ENCODE measurements at places on chromosomes 1 and 21.
A peak's percentile ranks its signal among the peaks of the same experiment; 100 is the strongest.

DNA sequence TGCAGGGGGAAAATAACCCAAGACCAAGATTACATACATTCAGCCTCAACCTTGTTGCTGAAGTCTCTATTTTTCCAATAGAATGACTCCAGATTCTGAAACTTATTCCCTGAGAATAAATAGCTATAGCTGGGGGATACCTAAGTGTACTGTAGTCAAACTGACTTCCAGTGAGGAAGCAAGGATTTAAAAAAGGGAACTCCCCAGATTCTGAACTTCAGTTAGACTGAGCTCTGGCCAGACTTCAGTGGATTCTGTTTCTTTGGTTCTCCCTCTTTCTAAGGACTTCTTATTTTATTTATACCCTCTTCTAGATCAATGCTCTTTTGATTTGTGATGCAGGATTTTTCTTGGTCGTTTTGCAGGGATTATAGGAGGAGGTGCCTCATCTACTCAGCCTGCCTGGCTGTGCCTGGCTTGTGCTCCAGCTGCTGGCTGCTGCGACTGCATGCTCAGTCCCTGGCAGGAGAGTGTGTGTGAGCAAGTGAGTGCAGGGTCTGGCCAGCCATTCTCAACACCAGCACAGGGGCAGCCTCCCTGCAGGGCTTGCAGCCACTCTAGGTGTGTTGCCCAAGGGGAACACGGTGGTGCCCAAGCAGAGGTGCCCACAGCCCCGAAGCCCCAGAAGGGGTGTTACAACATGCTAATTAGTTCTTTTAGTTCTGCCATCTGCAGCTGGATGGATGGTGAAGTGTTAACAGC is 43.0 kb downstream of the SPATA17 start:
- no peak for DNase-seq

DNA sequence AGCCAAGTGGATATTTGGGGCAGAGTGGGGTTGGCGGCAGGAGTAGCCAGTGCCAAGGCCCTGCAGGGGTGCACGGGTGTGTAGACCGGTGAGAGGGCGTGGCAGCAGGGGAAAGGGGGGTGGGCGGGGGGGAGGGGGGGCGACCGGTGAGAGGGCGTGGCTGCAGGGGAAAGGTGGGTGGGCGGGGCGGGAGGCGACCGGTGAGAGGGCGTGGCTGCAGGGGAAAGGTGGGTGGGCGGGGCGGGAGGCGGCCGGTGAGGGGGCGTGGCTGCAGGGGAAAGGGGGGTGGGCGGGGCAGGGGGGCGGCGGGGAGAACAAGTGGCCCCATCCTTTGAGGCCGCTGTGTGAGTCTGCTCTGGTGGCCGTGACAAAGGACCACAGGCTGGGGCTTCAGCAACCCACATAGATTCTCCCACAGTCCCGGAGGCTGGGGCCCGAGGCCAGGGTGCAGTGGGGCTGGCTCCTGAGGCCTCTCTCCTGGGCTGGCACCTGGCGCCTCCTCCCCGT is 25.8 kb downstream of the RRP1 start:
- peak; percentile 45 for DNase-seq

- no peak for DNase-seq
These were observed 3.0 kb upstream of the RIT1 start for GRCh38 chr1:155913969-155914757.

DNA sequence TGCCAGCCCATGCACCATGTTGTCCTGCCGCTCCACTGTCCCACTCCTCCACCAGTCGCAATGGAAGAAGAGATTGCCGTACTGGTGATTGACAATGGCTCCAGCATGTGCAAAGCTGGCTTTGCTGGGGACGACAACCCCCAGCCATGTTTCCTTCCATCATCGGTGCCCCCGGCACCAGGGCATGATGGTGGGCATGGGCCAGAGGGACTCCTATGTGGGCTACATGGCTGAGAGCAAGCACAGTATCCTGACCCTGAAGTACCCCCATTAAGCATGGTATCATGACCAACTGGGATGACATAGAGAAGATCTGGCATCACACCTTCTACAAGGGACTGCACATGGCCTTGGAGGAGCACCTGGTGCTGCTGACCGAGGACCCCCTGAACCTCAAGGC is 1.9 kb upstream of the AMY2B start:
- DNase-seq: no peak

- no peak for DNase-seq
These were observed 87.6 kb downstream of the BCAR3 start for GRCh38 chr1:93593854-93594602.

DNA sequence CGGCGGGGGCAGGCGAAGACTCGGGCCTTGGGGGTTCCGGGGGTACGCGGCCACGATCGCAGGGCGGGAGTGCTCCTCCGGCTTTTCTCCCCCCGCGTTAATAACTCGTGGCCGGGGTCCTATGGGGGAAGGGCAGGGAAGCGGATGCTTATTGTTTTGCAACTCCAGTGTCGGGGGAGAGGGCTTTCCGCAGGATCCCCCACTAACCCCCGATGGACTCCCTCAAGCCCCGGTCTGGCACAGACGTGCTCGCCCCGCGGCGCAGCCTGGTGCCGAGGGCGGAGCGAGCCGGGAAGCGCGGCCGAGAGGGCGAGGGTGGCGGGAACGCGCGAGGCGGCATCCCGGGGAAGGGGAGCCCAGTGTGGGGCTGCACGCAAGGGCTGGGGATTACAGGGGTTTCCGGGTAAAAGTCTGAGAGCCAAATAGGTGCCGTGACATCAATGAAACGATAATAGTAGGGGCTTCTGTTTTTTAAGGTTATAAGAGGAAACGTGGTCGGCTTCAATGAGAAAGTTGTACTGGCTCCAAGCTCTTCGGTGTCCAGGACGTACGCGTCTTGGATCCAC is 772 bp downstream of the UCK2 start:
- peak; percentile 86 for DNase-seq

DNA sequence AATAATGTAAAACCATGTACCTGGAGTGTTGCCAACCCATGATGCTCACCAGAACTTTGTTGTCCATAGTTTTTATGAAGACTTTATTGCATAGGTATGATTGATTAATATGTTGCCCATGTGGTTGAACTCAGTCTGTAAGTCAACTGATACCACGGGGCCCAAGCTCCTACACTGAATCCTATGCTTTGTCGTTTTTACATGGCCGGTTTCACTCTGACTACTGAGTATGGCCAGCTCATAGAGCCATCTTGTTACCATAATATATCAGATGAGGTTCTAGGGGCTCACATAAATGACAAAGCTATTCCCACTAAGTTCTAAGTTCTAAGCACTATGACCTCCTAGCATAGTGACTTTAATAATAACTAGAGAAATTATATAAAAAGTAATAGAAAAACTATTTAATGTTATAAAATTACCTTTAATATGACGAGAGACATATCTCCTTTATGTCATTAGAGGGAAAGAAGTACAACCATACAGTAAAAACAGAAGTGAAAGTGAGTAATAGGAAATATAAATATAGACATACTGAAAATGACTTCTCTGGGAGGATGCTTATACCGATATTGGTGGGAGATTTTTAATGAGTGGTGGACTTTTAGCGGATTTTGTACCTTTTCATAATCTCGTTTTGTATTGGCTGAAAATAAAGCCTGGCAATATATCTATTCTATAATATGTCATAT is 983.4 kb upstream of the PRMT6 start:
- DNase-seq: no peak

DNA sequence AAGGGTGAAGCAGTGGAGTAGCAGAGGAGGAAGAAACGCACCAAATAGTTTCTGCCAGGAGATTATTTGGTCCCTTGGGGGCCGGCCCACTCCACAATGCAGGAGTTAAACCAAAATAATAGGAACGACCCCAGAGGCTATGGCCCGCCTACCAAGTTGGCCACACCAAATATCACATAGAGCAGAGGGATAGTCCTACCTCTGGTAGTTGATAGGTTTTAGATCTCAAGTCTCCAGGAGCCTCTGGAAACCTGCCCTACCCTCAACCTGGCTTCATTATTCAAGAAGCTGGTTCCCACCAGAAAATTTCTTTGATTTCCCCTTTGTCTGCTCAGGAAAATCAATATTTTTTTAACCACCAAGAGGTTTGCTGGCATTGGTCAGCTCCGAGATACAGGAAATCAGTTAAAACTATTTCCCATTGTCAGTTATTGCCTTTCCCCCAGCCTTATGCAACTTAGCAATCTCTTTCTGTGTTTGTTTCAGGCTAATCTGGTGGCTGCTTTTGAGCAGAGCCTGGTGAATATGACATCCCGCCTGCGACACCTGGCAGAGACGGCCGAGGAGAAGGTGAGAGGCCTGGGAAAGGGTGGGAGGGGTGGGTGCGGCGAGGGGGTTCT is 35.5 kb upstream of the IPO9 start:
- DNase-seq: no peak

GRCh38 chr1:6447016-6447817 is 18.8 kb downstream of the TNFRSF25 start:
- DNase-seq: no peak

DNA sequence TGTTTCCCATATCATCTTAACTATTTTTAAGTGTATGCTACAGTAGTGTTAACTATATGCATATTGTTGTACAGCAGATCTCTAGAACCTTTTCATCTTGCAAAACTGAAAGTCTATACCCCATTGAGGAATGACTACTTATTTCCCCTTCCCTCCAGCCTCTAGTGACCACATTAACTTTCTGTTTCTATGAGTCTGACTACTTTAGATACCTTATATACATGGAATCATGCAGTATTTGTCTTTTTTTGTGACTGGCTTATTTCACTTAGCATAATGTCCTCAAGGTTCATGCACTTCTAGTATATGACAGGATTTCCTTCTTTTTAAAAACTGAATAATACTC is 96.5 kb upstream of the BTG3 start:
- no peak for DNase-seq

GRCh38 chr1:226631229-226632000 is 82.9 kb downstream of the STUM start:
- no peak for DNase-seq

GRCh38 chr1:198174297-198174696 is 17.5 kb downstream of the NEK7 start:
- no peak for DNase-seq

- DNase-seq: peak; percentile 54
These were observed 84.2 kb downstream of the PTGER3 start for GRCh38 chr1:70963374-70963773.

DNA sequence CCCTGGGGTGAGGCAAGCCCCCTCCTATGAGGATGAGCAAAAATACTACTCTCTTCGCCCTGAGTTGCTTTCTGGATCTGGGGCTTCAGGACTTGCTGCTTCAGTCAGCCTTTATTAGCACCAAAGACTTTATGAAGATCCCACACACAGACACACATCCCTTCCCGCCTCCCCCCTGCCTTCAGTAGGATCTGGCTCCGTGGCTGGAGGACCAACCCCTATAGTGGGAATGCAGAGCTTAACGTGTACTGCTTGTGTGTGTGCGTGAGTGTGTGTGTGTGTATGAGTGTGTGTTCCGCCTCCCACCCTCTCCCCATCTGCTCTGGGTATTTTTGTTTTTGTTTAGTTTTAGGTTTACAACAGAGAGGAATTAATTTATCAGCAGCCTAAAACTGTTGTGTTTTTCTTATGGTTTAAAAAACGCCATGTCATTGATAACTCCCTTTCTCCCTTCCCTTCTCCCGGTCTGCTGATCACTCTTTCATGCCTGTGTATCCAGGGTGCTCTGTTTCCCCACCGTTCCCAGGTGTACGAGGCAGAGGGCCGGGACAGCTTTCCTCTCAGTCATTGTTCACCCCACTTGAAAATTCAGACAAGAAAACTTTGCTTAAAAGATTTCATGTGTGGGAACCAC is 27.5 kb upstream of the ZFP69B start:
- no peak for DNase-seq

GRCh38 chr1:50332941-50333594 is 90.2 kb downstream of the DMRTA2 start:
- DNase-seq: peak; percentile 81

GRCh38 chr1:172457479-172458130 is 13.7 kb upstream of the PIGC start:
- DNase-seq: no peak

DNA sequence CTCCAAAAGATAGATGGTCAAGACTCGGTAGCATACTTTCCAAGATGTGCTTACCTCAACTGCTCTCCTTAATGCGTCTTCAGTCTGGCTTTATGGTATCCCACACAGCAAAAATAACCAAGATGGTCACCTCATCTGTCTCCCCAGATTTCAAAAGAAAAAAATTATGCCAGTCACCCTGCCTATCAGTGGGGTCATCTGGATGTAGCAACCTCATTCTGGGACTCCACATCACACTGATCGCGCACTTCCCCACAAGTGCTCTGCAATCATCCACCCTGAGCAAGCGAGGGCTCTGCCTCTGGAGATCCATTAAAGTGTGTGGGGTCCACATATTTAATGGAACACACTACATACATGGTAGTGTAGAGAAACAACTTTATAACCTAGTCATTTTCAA is 42.5 kb downstream of the ACBD3 start:
- no peak for DNase-seq

DNA sequence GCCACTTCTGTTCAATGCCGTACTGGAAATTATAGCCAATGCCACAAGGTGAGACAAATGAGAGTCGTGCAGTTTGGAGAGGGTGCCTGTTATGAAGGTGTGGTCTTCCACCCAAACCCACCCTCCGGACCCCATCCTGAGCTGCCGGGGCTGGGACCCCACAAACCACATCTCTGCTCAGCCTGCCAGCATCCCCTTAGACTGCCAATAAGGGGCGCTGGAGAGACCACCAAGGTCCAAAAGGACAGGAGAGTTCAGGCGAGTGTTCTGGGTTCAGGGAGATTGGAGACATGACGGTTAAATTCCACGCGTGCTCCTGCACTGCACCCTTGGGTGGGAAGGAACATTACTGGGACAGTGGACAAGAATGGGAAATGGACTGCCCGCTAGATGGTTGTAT is 48.7 kb upstream of the COL18A1 start:
- no peak for DNase-seq

DNA sequence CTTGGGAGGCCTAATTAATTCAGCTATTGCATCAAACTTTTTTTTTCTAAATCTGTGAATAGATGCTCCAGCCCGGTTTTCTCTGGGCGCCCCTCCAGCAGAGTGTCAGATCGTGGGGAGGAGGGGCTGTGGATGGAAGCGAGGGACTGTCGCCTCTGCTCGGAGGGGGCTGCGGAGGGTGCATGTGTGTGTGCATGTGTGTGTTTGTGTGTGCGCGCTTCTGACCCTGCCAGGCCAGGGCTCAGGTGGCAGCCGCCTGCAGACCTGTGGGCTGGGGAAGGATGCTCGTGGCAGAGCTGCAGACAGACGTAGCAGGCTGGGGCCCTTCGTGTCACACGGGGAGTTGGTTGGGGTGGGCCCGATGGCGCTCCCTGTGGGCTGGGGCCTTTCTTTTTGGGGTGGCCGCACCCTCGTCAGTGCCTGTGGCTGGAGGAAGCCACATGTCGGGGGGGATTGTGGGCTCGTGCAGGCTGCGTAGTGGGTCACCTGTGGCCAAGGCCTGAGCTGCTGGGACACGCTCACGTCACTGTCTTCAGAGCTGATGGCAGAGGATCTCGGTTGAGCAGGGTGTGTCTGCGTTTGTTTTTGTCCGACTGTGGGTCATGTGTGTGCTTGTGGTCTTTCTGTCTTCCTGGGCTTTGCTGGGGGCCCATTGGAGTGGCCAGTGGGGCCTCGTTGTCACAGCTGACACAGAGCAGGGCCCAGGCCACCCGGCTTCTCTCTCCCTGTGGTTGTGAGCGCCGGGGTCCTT is 2.8 kb downstream of the SKI start:
- no peak for DNase-seq
